ENCODE measurements at places on chromosomes 12 and 14.

GRCh38 chr14:93683226-93683625 lies 105.1 kb downstream of the PRIMA1 start:
- DNase-seq = peak; percentile 61

- no peak for DNase-seq
These were observed 17.8 kb downstream of the POMT2 start for GRCh38 chr14:77302926-77303325.

DNA sequence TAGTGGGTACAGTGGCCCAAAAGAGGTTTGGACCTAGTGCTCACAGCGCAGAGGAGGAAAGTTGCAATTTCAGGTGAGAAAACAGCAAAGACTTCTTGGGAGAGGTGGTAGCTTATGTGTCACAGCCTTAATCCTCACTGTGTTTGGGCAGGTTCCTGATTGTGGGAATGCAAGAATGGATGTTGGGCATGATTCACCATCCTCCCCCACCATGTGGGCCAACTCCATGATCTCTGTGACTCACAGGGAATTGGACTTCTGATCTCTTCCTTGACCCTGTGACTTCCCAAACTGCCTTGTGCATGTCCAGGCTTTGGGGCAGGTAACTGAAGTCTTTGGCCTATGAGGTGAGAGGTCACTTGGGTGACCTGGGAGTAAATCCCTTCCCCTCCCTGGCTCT lies 1.8 kb upstream of the CHST11 start:
- no peak for DNase-seq

DNA sequence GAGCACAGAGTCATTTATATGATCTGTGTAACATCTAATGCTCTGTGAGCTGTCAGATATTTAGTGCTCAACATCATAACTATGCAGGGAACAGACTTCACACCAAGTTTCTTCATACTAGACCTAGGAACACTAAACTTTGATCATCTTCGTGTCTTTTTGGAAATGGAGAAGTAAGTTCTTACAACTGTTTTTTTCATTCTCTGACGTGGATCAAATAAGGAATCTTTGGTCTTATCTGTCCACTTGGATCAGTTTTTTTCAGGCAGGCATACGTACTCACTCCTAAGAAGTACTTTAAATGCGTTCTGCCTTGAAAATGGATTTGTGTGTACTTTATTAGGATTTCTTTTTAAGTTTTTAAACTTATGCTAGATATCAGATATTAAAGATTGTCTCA lies 191.0 kb downstream of the FBXL14 start:
- peak; percentile 6 for DNase-seq

GRCh38 chr14:20278414-20278813 lies 27.3 kb downstream of the TTC5 start:
- peak; percentile 56 for DNase-seq

DNA sequence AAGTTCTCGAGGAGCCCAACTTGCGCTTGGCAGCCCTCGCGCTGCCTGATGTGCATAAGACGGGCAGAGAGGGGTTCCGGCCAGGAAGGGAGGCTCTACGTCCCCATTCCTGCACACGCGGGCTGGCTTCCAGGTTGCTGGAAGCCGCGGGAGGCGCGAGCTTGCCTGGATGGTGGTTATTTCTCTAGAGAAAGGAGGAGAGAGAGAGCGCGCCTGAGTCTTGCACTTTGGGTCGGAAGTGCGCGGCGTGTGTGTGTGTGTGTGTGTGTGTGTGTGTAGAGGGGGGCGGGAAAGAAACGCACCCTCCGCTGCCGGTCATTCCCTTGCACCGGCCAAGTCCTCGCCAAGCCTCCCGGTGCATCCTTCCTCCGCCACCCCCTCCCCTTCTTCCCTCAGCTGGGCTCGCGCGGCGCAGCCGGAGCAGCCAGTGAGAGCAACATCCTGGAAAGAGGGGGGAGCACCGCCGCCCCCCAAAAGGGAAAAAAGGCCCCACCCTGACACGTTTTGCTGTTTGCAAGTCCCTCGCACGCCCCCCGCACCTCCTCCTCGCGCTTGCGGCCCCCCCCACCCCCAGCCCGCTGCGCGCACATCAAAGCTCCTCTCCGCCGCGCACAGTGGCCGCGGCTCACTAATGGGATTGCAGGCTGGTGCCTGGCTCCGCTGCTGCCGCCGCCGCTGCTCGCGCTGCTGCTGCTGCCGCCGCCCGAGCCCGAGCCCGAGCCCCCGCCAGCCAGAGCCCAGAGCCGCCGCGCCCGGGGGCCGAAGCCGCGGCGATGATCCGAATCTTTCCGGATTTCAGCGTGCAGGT lies 4.4 kb upstream of the NPAS3 start:
- peak; percentile 29 for DNase-seq

- peak; percentile 88 for DNase-seq
These were observed 8.0 kb downstream of the SCNN1A start for GRCh38 chr12:6367065-6367968.

DNA sequence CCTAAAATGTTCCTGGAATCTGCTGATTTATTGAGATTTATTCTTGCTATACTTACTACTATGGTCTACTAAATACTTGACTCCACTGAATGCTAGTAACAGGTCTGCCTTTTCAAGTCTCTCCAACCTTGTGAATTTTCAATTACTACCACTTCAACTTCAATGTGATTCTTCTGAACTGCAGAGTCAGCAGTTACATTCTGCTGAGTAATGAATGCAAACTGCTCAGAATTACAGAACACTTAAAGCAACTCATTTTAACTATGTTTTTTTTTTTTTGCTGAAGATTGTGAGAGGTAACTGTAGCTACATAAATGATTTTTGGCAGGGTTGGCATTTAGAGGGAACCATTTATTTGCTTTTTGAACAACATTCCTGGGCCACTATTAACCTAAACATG lies 41.8 kb downstream of the ARF6 start:
- DNase-seq = no peak

DNA sequence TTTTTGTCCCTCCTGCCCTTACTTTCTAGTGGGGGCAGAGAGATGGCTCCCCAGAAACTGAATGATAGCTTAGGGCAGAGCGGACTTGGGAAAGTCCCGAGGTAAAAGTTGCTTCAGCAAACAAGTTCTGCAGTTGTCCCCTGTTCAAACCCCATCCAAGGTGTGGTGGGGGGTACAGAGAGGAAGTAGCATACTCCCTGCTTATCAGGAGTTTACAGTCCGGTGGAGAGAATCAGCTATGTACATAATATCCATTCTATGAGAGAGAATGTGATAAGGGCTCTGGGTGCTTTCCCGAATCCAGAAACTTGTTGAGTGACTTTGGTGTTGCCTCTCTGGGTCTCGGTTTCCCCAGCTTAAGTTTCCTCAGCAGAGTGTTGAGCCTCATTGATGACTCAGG lies 40.4 kb upstream of the VRK1 start:
- DNase-seq = no peak

GRCh38 chr12:109763201-109763841 lies 49.7 kb downstream of the FAM222A start:
- peak; percentile 33 for DNase-seq

- DNase-seq = peak; percentile 43
These were observed 1.2 kb downstream of the PRMT8 start for GRCh38 chr12:3491938-3492792.

DNA sequence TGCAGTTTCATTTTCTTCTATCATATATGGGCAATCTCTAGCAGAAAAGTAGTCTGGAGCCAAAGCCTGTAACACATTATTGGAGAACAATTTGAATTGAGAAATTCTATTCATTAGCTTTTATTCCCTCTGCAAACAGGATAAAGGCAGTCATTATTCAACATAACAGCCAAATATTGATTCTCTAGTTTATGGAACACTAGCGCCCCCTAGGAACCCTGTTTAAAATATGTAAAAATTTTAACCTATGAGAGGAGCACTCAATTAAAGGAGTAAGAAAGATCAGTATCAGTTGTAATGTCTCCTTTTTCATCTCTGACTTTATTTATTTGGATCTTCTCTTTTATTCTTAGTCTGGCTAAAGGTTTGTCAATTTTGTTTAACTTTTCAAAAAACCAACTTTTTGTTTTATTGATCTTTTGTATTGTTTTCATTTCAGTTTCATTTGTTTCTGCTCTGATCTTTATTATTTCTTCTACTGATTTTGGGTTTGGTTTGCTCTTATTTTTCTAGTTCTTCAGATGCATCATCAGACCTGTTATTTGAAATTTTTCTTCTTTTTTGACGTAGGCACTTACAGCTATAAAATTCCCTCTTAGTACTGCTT lies 4.8 kb upstream of the LMNTD1 start:
- DNase-seq = peak; percentile 36

DNA sequence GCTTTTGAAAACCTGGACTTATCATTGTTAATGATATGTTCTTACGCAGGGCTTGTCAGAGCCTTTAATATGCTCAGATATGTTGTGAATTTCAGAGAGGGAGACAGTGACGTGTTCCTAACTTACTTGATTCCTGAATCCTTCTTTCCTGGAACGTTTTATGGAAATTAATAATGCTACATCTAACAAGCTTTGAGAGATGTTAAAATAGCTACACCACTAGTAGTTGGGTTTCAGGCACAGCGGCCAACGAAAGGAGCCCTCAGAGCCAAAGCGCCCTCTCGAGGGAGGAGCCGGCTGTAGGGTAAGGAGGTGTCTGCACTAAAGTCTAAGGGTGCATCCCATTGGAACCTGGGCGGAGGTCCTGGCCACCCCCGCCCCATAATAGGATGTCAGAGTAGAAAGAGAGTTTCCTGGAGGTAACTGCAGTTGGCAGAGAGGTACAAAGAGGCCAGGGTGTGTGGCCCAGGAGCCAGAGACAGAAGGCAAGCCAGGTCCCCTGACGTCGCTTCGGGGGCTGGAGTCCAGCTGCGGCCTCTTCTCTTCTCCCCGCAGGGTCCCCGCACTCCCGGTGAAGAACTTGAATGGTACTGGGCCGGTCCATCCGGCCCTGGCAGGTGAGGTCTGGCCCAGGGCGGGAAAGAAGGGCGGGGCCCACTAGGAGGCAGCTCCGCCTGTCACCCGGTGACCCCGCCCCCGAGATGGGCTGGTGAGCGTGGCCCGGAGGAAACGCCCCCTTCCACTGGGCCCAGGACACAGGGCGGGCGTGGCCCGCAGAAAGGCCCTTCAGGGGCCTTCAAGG lies 36.3 kb downstream of the DTX1 start:
- peak; percentile 19 for DNase-seq

DNA sequence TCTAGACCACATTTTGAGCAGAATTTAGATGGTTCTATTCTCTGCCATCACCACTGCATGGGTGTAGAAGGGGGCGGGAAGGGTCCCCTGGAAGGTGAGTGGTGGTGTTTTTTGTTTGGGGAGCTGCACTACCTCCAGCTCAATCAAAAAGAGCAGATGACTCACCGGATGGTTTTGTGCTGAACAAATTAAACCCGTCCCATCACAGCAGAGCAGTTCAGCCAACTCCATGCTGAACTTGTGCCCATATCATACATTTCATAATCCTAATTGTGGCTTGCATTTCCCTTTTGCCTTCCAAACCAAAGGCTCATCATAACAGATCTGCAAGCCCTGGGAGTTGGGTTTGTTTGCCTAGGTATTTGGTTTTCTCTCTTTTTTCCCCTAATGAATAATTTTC lies 53.0 kb upstream of the RPH3A start:
- no peak for DNase-seq

DNA sequence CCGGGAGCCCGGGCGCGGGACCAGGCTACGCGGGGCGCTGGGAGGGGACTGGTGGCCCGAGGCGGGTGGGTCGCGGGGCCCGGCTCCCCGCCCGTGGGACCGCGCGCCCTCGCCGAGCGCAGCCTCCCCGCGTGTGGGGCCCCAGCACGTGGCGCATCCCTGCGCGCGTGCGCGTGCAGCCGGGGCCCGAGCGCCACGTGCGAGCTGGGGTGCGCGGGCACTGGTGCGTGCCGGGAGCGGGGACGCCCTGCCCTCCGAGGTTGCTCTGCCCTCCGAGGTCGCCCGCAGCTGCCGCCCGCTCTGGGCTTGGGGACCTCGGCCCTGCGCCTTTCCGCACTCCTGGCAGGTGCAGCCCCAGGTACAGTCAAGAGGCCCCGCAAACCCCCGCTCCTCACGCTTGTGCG lies 365 bp upstream of the CCDC88C start:
- no peak for DNase-seq

GRCh38 chr14:79011091-79011919 lies 841.1 kb downstream of the NRXN3 start:
- DNase-seq = peak; percentile 29

DNA sequence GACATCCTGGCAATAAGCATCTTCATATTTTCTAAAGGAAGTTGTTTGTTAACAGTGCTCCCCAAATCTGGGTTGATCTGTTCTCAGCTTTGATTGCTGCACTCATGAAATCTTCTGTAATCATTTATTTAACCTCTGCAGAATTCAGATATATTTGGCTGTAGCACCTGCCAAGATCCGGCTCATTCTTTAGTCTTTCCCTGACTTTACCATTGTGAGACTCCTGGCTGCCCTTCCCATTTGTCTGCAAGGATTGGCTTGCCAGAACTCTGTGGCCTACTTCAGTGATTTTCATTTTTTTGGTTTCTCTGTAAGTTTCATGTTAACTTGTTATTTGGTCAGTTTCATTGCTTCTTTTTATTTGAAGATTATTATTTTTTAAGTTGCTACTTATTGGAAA lies 191.2 kb upstream of the PLXNC1 start:
- DNase-seq = no peak

GRCh38 chr12:9090220-9090619 lies 25.5 kb downstream of the A2M start:
- no peak for DNase-seq

- no peak for DNase-seq
These were observed 444.1 kb downstream of the IPO8 start for GRCh38 chr12:30251546-30251945.

DNA sequence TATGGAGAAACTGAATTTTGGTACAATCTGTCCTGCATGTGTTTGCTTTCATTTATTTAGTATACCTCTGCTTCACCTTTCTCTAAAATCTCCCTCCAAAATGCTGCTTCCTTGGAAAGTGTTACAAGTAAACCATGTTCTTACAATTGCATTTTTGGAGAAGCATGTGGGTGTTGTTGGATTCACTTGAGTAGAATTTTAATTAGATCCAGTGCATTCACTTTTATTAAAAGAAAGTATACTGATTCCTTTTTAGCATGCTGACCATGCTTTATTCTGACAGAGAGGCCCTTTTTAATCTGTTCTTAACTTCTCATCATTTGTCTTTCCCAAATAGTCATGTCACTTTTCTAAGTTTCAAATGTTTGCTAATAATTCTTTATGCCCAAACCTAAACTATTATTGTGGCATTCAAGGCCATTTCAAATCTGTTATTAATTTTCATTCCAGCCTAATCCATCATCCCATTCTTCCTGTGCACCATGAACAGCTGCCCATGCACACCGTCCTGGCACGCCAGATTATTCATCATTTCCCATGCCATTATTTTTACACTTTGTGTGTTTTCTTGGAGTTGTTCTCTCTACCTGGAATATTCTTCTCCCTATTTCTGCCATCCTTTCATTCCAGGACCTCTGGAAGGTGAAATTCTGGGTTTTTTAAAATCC lies 90.7 kb downstream of the METTL25 start:
- DNase-seq = no peak

GRCh38 chr12:112870267-112870980 lies 36.3 kb upstream of the OAS1 start:
- DNase-seq = peak; percentile 94

Measured in KBM-7 (cell line).